Stimulated activated CD8-positive, alpha-beta memory T cell treated with anti-CD3 and anti-CD28 coated beads, Interleukin-4, amount 100 ng/mL, for 48 hours (primary cell): ENCODE measurements at places on chromosomes 6 and 20.

- DNase-seq, result no peak
Observed at GRCh38 chr6:3664625-3665041, 86.9 kb downstream of the PXDC1 start.

- no peak for DNase-seq
Observed at GRCh38 chr6:159565181-159565710, 127.8 kb downstream of the SOD2 start.

- DNase-seq, result no peak
Observed at GRCh38 chr6:3844097-3844463, 5.1 kb upstream of the FAM50B start.

- peak; percentile 59 for DNase-seq
Observed at GRCh38 chr6:134882426-134883038, 67.4 kb downstream of the ALDH8A1 start.

GRCh38 chr6:11538052-11538818 is 686 bp downstream of the TMEM170B start:
- DNase-seq, result peak; percentile 45

- DNase-seq, result no peak
Observed at GRCh38 chr6:161056451-161056850, 64.9 kb downstream of the MAP3K4 start.

- DNase-seq, result no peak
Observed at GRCh38 chr6:31007694-31008093, 2.6 kb upstream of the MUC22 start.

DNA sequence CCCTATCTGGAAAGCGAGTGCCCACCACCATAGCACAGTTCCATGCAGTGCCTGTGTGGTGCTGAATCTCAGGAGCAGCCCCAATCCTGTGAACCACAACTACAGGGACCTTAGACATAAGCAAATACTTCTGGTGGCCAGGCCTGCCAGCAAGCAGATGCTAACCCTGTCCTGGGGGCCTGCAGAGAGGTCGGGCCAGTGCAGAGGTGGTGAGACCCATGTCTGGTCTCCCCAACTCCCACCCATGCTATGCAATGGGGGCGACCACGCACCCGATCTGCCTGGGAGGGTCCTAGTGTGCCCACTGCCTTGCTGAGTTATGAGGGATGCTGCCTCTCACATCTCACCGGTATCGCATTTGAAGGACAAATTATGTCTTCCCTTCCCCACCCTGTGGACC is 151.6 kb upstream of the ZNF337 start:
- DNase-seq, result no peak

- DNase-seq, result no peak
Observed at GRCh38 chr6:84346372-84346771, 118.9 kb upstream of the CEP162 start.

DNA sequence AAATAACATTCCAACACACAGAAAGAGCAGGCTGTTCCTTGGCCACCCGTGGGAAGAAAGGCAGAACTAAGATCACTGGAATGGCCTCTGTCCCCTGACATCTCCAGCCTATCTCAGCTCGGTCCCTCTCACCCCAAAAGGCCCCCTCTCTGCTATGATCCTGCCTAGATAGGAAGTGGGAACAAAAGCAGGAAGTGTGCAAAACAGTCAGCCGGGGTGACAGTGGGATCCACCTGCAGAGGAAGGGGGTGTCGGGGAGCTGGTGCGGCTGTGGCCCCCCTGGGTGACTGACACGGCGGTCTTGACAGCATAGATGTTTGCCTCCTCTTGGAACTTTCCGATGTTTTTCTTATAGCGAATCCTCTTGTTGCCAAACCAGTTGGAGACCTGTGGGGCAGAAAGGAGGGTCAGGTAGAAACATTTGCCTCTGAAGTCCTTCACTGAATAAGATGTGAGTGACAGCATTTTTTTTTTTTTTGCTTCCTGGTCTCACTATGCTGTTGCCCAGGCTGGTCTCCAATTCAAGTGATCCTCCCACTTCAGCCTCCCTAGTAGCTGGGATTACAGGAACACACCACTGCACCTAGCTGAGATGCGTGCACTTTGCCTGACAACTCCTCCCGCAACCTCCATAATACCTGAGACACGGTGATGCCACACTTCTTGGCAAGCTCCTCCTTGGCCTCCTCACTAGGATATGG is 2.8 kb downstream of the PBX2 start:
- no peak for DNase-seq

DNA sequence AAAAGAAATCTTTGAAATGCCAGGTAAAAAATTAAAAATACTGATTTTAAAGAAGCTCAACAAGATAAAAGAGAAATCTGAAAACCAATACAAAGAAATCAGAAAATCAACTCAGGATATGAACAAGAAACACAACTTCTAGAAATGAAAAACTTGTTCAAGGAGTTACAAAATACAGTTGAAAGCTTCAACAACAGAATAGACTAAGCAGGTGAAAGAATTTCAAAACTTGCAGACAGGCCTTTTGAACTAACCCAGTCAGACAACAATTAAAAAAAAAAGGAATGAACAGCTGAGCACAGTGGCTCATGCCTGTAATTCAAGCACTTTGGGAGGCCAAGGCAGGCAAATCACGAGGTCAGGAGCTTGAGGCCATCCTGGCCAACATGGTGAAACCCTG is 57.8 kb downstream of the PDSS2 start:
- DNase-seq, result no peak

DNA sequence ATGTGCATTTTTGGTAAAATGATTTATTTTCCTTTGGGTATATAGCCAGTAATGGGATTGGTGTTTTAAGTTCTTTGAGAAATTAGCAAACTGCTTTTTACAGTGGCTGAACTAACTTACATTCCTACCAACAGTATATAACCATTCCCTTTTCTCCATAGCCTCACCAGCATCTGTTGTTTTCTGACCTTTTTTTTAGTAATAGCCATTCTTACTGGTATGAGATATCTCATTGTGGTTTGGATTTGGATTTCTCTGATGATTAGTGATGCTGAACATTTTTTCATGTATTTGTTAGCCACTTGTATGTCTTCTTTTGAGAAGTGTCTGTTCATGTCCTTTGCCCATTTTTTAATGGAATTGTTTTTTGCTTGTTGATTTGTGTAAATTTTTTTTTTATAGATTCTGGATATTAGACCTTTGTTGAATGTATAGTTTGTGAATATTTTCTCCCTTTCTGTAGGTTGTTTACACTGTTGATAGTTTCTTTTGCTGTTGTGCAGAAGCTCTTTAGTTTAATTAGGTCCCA is 42.3 kb downstream of the STK4 start:
- DNase-seq, result no peak

DNA sequence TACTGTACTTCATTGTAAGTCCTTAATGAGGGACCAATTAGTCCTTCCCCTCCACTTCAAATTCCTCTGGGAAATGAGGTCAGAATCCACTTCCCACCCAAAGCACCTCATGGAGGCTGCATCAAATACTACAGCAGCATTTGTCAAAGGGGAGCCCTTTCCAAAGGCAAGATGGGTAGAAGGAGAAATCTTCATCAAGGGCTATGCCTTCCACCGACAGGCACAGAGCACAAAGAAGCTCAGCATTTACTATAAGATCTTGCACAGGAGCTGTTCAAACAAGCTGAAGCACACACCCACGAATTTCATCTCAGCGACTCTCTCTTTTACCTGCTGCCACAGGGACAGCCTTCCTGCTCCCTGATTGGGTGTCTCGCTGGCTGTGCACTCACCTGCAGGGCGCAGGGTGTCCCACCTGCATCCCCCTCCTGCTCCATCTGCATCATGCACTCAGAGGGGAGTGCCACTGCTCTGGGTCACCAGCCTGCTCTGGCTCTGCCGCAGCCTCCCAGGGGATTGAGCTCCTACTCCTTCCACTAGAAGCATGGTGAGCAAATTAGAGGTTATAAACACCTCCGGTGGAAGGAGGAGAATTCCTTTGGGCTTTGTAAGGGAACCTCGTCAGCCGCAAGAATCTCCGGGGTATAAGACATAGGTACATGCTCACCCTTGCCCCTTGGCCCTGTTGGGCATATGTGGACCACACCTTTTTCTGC is 164.5 kb downstream of the ATXN1 start:
- DNase-seq, result no peak

- DNase-seq, result no peak
Observed at GRCh38 chr20:37781626-37782025, 87.8 kb downstream of the CTNNBL1 start.

- no peak for DNase-seq
Observed at GRCh38 chr6:96301781-96302180, 219.8 kb upstream of the UFL1 start.

- no peak for DNase-seq
Observed at GRCh38 chr6:54981276-54981609, 134.7 kb downstream of the FAM83B start.

GRCh38 chr6:45917439-45917838 is 98.2 kb downstream of the CLIC5 start:
- no peak for DNase-seq

DNA sequence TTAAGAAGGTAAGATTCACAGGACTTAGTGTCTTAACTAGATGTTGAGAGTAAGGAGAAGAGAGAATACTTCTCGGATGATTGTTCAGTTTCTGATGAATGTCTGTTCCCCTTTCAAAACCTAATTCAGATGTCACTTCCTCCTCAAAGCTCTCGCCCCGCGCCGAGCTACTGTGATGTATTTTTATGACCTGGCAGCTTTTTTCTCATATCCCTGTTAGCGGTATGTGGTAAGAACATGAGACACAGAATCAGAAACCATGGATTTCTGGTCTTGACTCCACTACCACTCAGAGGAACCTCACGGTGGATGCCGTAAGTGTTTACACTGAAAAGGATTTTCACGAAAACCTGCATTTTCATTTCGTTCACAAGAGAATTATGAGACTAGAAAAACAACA is 48.4 kb downstream of the CEP43 start:
- peak; percentile 61 for DNase-seq

GRCh38 chr20:46004187-46004586 is 4.5 kb upstream of the MMP9 start:
- DNase-seq, result no peak

- DNase-seq, result no peak
Observed at GRCh38 chr6:167703781-167704180, 122.9 kb upstream of the AFDN start.

- DNase-seq, result no peak
Observed at GRCh38 chr6:13261464-13261994, 66.8 kb downstream of the TBC1D7 start.

GRCh38 chr6:122673343-122673961 is 63.2 kb downstream of the PKIB start:
- DNase-seq, result no peak

- DNase-seq, result no peak
Observed at GRCh38 chr20:32153156-32153665, 43.7 kb downstream of the TM9SF4 start.

DNA sequence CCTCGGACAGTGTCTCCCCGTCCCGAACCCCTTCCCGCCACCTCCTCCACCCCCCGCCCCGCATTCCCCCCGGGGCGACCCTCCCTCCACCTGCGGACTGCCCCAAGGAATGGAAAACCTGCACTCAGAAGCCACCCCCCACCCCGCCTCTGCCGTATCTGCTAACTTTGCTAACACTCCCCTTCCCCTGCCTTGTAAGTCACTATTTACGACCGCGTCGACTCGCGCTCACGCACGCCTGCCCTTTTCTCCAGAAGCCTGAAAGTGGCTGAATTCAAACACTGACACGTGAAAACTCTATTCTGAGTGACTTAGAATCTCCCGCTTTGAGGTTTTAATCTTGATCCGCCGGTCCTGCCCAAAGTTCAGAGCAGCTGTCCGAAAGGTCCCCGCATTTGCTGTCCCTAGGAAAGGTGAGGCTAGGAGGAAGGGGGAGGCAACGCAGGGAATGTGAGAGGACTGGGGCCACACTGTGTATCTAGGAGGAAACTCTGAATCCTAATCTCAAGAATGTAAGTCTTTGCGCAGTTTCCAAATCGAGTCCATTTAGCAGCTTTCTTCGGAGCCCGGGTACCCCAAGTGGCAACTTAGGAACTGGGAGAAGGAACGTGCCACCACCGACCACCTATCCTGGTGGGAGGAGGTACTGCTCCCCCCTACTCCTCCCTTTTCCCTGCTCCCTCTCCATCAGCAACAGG is 9.3 kb upstream of the POU3F2 start:
- no peak for DNase-seq

GRCh38 chr6:156925718-156926607 is 148.8 kb downstream of the ARID1B start:
- DNase-seq, result no peak

DNA sequence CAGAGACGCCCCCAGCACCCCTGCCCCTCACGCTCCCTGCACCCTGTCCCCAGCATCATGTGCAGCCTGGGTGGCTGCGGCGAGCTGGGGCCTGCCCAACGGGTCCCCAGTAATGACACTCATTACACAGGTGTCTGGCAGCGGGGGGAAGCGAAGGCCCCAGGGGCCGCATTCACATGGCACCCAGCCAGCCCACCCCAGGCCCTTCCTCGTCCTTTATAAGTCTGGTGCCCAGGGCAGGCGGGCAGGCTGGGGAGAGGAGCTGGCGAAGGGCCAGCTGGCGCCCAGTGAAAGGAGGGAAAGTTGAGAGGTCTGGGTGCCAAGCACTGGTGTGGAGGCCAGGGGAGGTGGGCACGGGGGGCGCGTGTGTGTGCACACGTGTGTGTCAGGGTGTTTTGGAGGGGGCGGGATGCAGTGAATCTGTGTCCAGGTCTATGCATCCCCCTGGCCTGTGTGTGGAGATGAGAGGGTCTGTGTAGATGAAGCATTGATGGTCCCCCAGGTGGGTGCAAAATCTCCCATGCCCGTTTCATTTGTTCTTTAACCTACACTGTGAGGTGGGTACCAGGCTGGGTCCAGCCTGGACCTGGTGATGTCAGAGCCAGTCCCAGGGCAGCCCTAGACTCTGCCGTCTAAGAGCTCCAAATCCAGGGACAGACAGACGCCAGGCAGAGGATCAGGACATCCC is 105.3 kb downstream of the CEBPB start:
- no peak for DNase-seq

GRCh38 chr6:148518511-148519156 is 176.0 kb downstream of the SASH1 start:
- no peak for DNase-seq

GRCh38 chr6:37579444-37580067 is 79.9 kb upstream of the CCDC167 start:
- no peak for DNase-seq

- DNase-seq, result no peak
Observed at GRCh38 chr20:54980103-54980960, 504.9 kb downstream of the DOK5 start.
